ENCODE measurements at places on chromosomes 7 and 10.

GRCh38 chr7:49631960-49632359 lies 141.5 kb upstream of the VWC2 start:
- DNase-seq, result no peak

GRCh38 chr10:89744026-89744425 lies 42.6 kb downstream of the KIF20B start:
- DNase-seq, result no peak

DNA sequence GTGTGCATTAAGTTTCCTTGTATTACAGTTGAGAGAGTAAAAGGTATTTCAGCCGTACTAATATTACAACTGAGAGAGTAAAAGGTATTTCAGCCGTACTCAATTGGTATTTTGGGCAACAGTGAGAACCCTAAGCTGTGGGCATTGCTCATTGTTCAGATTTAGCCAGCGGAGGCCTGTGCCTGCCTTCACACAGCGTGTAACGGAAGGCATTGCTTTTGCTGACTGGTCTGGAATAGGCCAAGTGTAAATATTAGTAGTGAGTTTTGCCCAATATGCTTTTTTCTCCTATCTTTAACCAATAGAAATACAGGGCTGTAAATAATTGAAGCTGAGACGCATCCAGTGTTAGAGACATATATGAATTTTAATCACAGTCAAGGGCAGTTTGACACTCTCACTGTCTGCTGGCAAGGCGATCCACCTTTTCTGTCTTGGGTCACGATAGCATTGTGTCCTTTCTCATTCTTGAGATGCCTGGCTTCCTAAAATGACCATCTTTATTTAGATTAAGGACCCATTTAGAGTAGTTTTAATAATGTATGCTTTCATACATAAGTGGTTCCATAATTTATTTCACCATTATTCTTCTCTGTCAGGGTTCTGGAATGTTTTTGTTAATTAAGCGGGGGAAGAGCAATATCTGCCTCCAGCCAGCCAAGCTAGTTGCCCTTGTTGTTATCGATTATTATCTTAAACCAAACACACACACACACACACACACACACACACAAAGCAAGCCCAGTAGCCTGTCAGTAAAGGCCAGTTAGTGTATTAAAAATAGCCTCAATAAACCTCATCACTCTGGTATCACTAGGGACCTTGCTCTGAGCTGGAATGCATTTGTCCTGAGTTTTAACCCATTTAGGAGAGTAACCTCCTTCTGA lies 130.7 kb downstream of the CELF2 start:
- no peak for DNase-seq

- DNase-seq, result no peak
These were observed 14.7 kb downstream of the CCNY start for GRCh38 chr10:35351021-35351420.
